ENCODE measurements at places on chromosomes 5 and 9. TPM values are rescaled to one million over a fixed set of nuclear protein-coding genes. Genes with fewer than 3 reads are reported as not detected.

DNA sequence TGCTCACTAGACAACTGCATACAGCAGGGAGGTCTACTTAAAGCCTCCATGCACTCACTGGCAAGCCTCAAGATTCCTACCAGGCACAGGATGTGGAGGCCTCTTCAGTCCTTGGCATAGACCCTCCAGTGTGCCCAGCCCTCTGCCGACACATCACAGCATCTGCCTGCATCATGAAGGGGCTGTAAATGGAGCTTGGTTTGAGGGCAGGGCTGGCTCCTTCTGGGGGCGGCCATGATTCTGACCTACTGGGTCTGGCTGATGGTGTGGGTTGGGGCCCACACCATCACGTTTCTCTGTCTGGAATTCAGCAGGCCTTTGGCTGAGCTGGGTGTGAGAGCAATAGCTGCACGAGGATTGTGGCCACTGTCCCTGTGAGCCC is 84.9 kb upstream of the SHB start:
- no peak for DNase-seq

DNA sequence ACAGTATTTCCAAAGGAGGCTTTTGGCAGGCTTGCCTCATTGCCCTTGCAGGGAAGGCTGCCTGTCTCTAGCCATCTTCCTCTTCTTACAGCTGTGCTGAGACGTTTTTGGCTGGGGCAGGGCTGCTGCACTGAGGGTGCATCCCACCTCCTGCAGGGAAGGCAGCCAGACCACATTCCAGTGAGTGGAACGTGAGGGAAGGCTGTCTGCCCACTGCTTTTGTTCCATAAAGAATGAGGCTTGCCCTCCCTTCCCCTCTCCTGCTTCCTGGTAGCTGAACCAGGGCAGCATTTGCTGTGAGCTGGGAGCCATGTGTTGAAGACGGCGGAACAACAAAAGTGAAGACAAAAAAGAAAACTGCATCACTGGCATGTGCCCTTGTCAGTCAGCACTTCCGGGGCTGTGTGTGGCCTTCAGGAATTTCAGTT is 16.8 kb downstream of the MGAT1 start:
- DNase-seq = no peak

DNA sequence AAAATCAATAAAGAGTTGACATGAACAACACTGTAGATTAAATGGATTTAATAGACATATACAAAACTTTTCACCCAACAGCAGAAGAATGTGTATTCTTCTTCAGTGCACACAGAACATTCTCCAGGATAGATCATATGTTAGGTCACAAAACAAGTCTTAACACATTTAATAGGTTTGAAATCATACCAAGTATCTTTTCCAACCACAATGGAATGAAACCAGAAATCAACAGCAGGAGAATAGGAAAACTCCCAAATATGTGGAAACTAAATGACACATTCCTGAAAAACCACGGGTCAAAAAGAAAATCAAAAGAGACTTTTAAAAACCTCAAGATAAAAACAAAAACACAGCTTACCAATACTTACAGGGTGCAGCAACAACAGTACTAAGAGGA is 790.1 kb upstream of the ZNF608 start:
- DNase-seq = no peak

- no peak for DNase-seq
These were observed 84.4 kb downstream of the CNTLN start for GRCh38 chr9:17219261-17219660.

GRCh38 chr5:7517006-7517405 is 121.1 kb downstream of the ADCY2 start:
- DNase-seq = no peak

DNA sequence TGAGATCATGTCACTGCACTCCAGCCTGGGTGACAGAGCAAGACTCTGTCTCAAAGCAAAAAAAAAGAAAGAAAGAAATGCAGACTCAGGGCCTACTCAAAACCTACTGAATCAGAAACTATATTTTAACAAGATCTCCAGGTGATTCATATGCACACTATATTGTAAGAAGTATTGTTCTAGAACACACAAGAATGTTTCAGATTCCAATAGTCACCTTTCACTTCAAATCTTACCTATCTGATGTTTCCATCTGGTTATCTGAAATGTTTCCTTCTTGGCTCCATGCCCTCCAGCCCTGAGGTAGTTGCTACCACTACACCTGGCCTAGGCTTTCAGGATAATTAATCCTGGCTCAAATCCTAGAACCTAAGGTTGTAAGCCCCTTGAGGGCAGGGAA is 36.8 kb upstream of the SNX2 start:
- DNase-seq = no peak

GRCh38 chr5:132265336-132266030 is 8.0 kb downstream of the PDLIM4 start:
- no peak for DNase-seq

- DNase-seq = no peak
These were observed 209.5 kb downstream of the CD180 start for GRCh38 chr5:66987126-66987525.

DNA sequence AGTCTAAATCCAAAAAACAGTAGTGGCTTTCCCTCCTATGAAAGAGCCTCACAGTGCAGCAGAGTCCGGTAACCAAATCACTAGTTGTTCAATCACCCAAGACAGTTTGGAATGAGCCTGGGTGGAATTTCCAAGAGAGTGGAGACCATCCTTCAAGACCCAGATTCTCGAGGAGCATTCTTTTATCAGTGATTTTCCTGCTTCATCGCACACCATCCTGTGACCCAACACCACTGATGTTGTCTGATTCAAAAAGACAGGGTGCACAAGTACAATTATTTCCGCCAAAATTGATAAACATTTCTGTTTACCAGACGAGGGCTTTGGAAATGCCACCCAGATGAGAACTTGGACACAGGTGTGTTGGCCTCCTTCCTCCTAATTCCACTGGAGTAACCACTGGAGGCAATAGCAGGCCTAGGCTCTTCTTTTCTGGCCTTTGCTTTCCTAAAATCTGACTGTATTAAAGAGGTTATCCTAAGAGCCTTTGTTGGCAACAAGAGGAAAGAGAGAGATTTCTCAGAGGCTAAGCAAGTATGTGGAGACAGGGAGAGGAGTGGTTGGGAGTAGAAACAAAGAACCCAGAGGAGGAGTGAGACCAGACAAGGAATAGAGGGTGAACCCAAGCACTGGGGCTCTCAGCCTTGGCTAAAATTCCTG is 56.3 kb upstream of the S1PR3 start:
- no peak for DNase-seq

DNA sequence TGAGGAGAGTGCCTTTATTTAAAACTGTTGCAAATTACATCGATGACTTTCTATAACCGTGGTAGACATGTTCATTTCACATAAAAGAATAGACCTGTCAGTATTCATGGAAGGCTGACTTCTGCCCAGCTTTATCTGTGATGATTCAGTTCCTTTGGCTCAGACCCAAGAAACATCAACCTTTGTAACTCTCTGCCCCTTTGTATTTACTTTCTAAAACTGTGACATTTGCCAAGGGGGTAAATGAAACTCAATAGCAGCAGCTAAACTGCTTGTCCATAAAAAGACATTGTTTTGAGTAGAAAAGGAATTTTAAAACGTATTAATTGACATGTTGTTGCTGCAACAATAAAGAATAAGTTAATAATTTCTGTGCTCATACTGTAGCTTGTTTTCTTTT is 137.8 kb upstream of the ANKH start:
- no peak for DNase-seq

GRCh38 chr9:134734270-134734669 is 92.7 kb downstream of the COL5A1 start:
- DNase-seq = no peak

DNA sequence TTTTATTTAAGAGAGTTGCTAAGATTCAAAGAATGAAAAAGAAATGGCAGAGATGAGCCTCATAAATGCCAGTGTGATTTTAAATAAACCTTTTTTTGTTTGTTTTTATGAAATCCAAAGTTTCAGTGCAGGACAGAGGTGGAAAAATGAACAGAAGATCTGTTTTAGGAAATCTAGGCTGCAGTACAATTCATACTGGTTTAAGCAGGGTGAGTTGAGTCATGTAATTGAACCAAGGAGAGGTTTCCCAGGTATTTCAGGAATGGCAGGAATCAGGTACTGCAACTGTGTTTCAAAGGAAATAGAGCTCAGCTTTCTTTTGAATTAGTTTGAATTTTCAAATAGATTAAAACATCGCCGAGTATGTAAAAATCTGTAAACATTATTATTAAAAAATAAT is 3.0 kb upstream of the ANKRD31 start:
- DNase-seq = no peak

DNA sequence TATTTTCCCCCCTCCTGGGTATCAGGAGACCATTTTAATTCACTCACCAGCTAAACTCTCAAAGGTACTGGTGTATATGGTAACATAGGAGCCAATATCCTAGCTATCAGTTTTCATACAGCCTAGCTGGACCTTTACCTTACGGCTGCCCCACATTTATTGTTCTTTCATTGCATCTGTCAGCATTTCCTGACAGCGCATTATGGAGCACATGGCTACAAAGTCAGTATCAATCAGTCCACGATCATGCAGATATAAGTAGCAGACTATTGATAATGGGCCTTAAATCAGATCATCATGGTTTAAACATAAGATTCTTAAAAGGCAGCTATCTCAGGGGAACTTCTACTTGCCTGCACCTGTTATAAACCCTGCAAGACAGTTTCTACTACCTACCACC is 304.7 kb downstream of the KIAA0825 start:
- no peak for DNase-seq

GRCh38 chr5:176810081-176810597 is at the start of gene UNC5A:
UNC5A (plus strand) TSS chr5:176810559; CDS start chr5:176810751, 192 bp downstream.
- DNase-seq = peak; percentile 61

GRCh38 chr5:36417221-36417620 is 115.5 kb upstream of the RANBP3L start:
- no peak for DNase-seq

ORM2 gene
- total RNA-seq = not detected

PCDHGC5 gene
- not detected for total RNA-seq

LARP1 gene
- 122 TPM for total RNA-seq

SLC36A3 gene
- total RNA-seq = not detected

PCDHGB5 gene
- not detected for total RNA-seq

All from CD4-positive, CD25-positive, alpha-beta regulatory T cell (primary cell).